Stimulated activated CD4-positive, alpha-beta T cell treated with anti-CD3 and anti-CD28 coated beads, Interleukin-15, amount 100 ng/mL, for 1 hour (primary cell): ENCODE measurements at places on chromosomes 1 and 21.

DNA sequence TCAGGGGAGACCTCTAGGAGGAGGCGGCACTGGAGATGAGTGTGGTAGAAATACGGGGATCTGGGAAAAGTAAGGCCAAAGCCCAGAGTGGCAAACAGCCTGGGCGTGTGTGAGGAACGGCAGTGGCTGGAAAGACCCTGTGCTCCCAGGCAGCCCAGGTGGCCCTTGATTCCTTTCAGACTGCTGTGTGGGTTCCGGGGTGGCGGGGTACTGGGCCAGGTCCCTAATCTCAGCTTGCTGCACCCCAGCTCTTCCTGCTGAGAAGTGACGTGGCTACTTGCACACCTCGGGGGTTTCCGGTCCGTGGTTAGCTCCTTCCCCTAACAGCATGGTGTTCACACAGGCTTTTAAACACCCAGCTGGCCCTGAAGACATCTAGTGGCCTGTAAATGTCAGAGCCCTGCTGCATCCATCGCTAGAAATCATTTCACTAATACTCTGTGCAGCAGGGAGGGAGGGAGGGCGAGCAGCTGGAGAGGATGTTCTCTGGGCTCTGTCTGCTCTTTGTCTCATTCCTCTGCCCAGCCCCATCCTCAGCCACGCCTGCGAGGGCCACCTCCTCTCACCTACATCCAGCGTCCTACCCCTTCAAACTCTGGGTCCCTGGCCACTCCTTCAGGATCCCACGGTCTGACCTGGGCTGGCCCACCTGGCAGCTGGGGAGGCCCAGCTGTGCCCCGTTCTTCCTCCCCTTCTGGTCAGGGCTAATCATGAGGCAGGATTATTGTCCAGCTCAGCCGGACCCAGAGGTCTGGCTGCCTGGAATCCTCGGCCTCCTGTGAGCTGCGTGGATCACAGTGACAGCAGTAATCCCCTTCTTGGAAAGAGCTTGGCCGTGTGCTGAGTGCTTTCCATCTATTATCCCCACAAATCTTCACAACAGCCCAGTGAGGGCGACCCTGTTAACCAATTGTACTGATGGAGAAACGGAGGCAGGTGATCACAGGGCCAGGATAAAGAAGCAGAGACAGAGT is 7.2 kb downstream of the ZDHHC18 start:
- peak; percentile 76 for DNase-seq

GRCh38 chr1:10617318-10617717 is 142.6 kb downstream of the PEX14 start:
- DNase-seq, result no peak

DNA sequence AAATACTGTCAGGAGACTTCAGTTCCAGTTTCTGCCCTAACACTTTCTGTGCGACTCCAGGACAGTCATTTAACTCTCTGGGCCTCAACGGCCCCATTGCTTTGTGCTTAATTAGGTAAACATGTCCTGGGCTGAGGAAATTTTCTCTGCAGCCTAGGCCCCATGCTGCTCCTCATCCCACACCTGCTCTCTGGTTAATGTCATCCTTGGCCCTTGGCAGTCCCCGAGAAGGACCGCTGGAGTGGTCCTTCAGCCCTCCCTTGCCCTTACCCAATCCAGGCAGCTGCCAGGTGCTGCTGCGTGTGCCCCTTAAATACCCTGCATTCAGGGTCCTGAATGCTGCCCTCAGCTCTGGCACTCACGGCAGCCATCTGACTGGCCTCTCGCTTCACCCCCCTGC is 18.7 kb downstream of the UBL4B start:
- no peak for DNase-seq

DNA sequence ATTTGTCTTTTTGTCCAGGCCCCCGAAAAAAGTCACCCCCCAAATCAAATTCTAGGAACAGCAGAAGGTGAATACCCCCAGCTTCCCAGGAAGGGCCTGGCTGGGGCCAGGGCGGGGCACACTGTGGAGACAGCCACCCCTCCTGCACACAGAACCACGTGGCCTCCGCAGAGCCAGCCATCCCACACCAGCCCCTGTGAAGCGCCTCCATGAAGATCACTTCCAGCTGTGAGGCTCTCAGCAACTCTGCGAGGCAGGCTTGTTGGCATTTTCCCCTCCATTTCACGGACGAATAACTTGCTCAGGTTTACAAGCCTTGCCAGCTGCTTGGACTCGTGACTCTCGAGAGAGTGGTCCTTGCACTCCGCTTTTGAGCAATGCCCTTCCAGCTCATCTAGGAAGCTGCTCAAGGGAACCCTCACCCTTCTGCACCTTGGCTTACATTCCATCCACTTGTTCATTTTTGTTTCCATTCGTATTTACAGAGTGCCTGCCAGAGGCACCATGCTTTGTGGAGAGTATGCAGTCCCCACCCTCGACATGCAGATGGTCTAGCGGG is 48.2 kb downstream of the SYT6 start:
- no peak for DNase-seq

DNA sequence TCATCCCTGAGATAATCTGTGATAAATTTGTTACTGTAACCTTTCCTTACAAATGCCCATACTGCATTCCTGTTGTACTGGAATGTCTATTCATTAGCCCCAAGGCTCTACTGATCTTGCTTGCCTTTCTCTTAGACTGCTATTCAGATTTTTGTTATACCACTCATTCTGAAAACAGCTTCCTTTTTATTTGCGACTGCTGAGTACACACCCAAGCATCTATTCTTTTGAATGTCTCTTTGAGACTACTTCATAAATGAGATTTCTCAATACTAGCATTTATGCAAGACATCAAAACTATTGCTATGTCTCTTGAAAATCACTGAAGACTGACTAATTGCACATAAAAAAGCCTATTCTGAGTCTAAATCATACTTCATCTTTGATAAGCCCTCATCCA is 38.6 kb downstream of the DENND1B start:
- DNase-seq, result no peak

GRCh38 chr1:208851366-208851765 is 607.2 kb upstream of the PLXNA2 start:
- DNase-seq, result no peak

DNA sequence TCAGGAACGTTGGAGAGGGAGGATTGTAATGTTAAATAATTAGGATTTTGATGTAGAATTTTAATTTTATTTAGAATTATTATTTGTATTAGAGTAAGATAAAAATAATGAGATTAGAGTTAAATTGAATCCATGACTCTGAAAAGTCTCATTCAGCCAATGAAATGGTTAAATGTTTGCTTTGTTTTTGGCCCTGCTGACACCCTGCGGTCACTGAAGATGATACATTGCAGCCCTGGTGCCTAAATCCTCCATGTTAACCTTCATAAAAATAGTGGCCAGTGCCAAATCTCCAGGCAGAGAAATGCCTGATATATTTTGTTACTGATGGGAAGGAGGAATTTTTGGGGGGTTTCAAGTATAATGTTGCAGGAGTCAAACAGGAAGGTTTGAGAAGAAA is 27.3 kb upstream of the RLF start:
- DNase-seq, result no peak

DNA sequence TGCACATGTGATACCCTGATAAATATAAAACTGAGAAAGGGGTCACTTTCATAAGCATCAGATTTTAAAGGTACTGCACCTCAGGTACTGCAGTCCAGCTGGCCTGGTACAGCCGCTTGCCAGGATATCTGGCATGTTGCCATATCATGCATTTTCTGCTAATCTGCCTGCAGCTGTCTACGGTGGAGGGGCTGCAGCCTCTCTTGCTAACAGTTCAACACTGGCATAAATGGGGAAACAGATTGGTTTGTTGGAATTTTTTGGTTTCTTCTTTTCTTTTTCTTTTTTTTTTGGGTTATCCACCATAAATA is 71.5 kb downstream of the MIS18A start:
- DNase-seq, result no peak

DNA sequence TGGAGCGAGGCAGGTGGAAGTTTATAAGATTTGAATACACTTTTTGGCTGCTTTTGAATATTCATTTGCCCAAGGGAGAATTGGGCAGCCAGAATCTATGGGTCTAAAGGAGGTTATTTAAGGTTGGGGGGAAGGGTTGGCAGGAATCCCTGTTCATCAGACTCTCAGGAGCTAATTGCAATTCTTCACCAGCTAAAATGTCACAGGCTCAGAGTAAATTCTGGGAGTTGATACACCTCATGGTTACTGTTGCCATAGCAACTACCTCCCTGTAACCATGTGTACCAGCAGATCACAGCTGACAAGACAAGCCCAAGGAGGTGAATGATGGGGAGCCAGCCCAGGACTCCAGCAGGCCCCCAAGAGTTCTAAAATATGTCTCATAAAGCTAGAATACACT is 75.5 kb downstream of the CAMK2N1 start:
- DNase-seq, result no peak

DNA sequence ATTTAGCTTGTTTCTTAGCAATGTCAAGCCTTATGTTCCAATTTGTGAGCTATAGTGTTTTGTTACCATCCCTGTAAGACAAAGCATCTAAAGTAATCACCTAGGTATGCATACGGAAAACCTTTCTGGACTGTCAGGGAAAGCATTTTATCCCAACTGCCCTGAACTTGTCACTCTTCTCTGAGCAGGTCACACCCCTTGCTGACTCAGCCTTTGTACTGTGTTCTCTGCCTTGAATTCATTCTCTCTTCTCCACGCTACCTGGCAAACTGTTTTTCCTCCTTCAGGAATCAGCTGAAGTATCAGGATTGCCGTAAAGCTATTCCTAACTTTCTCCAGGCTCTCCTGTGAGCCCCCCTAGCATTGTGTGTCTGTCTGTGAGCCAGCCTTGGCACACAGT is 54.2 kb downstream of the PBX1 start:
- DNase-seq, result no peak

- no peak for DNase-seq
These were observed 79.1 kb downstream of the TTLL7 start for GRCh38 chr1:83919872-83920271.

DNA sequence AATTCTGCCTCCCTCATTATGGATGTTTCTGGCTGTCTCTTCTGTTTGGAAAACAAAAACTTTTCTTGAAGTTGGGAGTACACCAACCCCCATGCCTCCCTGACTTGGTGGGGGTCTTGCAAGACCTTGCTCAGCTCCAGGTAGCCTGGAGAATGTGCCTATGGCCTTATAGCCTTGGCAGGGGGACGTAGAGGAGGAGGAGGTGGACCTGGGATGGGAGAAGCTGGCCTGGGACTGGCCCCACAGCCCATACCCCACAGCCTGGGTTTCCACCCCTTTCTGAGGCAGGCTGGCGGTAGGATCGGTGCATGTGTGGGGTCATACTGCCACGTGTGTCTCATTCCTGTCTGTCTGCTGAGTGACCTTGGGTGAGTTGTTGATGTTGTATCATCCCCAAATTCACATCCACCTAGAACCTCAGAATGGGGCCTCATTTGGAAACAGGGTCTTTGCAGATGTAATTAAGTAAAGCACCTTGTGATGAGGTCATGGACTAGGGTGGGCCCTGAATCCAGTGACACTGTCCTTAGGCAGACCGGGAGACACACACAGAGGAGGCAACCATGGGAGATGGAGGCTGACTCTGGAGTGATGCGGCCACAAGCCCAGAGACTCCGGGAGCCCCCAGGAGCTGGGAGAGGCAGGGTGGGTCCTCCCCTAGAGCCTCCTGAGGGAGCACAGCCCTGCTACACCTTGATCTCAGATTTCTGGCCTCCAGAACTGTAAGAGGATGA is 18.5 kb downstream of the OBSCN start:
- no peak for DNase-seq

- no peak for DNase-seq
These were observed 38.1 kb upstream of the STUM start for GRCh38 chr1:226510453-226510852.

DNA sequence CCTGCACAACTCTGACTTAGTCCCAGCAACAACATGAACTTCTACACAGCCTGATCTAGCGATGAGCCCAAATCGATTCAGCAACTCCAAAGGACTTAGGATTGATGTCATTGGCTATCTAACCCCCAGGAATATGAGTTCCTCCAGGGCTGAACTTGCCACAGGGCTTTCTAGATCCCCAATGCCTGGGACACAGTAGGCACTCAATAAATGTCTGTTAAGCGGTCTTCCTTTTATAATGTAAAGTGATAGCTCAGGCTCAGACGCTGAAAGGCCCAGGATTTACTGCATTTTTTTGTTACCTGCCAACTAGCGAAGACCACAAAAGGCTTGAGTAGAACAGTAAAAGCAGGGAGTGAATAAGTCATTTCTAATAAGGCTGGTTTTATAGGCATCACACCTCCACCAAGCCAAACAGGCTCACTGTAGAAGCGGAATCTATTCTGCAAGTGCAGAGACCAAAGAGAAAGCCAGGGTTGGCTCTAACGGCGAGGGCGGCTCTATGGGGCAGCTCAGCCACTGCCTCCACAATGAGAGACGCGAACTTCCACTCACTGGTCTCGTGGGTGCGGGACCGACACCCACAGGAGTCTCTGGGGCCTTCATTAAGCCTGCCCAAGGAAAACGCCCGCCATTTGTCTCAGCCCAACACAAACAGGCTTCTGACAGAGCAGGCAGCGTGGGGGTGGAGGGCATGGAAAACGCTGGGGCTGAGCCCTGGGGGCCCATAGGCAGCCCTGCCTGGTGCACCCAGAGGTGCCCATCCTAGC is 52.0 kb downstream of the HLCS start:
- no peak for DNase-seq

- DNase-seq, result no peak
These were observed 166.2 kb downstream of the URB2 start for GRCh38 chr1:229792012-229792975.

DNA sequence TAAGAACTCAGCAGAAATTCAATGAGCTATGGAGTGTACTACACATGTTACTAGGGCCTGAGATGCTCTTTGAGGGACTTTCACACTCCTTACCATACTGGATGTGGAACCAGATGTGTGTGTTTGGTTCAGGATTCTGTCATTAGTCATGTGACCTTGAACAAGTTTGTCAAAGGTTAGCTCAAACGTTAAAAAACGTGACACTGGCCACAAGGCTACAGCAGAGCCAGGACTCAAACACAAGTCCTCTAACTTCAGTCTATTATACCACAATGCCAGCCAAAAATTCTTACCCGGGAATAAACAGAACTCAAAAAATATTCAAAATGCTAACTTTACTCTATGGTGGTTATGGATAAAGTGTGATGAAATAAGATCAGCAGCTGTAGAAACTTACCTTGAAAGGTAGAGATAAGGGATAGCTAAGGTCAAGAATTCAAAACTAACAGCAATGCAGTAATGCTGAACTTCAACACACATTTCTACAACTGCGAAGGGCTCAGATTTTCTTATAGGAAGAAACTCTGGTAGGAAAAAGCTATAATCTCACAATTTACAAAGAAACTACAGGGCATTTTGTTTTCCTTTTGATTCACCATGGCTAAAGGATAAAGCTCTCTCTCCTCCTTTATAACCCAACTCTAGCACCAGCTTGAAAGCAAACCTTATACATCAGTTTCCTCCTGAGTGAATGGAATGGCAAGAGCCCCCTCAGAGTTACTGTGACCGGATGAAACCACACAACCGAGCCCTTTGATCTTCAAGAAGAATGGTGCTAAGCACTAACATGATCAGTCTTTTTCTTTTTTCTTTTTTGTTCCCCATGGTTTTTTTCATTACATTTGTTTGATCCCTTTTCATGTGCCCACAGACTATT is 233.9 kb downstream of the SLC45A1 start:
- DNase-seq, result no peak

- no peak for DNase-seq
These were observed 58.7 kb downstream of the NENF start for GRCh38 chr1:212491454-212491853.
